ENCODE measurements at places on chromosomes 2 and 18. TPM values are rescaled to one million over a fixed set of nuclear protein-coding genes. Genes with fewer than 3 reads are reported as not detected.

STAT4 gene
- total RNA-seq: 0.71 TPM

FTCDNL1 gene
- total RNA-seq: 1.4 TPM

GREB1 gene
- total RNA-seq: 0.11 TPM

TOGARAM2 gene
- total RNA-seq: 0.24 TPM

TNS1 gene
- 1.8 TPM for total RNA-seq

LYPD6 gene
- 8.2 TPM for total RNA-seq

CCDC68 gene
- total RNA-seq: 3.9 TPM

THSD7B gene
- total RNA-seq: 0.10 TPM

SERPINE2 gene
- total RNA-seq: 634 TPM

ERFE gene
- 0.75 TPM for total RNA-seq

OSBPL6 gene
- 11.8 TPM for total RNA-seq

EMX1 gene
- not detected for total RNA-seq

FOXI3 gene
- total RNA-seq: 0.04 TPM

QPCT gene
- total RNA-seq: 6.6 TPM

HAAO gene
- 0.48 TPM for total RNA-seq

PNPT1 gene
- 36.4 TPM for total RNA-seq

TFPI gene
- 0.42 TPM for total RNA-seq

CLEC4F gene
- total RNA-seq: not detected

KCNE4 gene
- total RNA-seq: 0.14 TPM

PRKAG3 gene
- total RNA-seq: not detected

MAP3K19 gene
- total RNA-seq: not detected

DSG4 gene
- total RNA-seq: 0.04 TPM

CD28 gene
- total RNA-seq: not detected

RAPGEF4 gene
- 1.1 TPM for total RNA-seq

CPO gene
- total RNA-seq: not detected

IL18R1 gene
- 2.2 TPM for total RNA-seq

NPHP1 gene
- 5.5 TPM for total RNA-seq

CD207 gene
- total RNA-seq: not detected

ZNF385B gene
- 0.44 TPM for total RNA-seq

DLX2 gene
- total RNA-seq: 1.4 TPM

C1QL2 gene
- total RNA-seq: not detected

CENPA gene
- total RNA-seq: 39.0 TPM

ANKRD62 gene
- total RNA-seq: not detected

LRRC30 gene
- total RNA-seq: not detected

TWIST2 gene
- total RNA-seq: 24.1 TPM

SLC14A1 gene
- 0.25 TPM for total RNA-seq

RGPD3 gene
- 0.14 TPM for total RNA-seq

MARCO gene
- 0.11 TPM for total RNA-seq

ZSWIM2 gene
- total RNA-seq: not detected

CCDC178 gene
- not detected for total RNA-seq

Measured in foreskin keratinocyte (primary cell).